Putamen (tissue), 1 donor: ENCODE measurements at places on chromosomes 16 and 17.

GRCh38 chr16:88662843-88663606 is at the start of gene MVD:
TSS of gene MVD (minus strand) at chr16:88663091. CDS start at chr16:88663080, 11 bp downstream.
- DNase-seq, result peak; percentile 98

DNA sequence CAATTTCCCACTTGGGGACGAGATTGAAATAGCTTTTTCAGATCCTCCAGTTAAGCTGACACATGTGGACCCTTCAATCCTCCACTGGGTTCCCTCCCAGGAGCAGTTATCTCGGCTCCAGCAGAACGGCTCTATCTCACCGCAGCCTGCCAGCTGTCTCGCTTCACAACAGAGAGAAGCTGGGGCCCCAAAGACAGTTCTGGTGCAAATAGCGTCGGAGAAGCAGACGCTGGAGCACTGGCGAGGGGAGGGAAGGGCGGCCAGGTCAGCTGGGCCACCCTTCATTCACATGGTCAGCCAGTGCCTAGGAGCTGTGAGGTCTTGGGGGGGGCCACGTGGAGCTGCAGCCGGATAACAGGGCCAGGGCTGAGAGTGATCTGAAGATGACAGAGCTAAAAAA is 141.3 kb upstream of the SDK2 start:
- no peak for DNase-seq

DNA sequence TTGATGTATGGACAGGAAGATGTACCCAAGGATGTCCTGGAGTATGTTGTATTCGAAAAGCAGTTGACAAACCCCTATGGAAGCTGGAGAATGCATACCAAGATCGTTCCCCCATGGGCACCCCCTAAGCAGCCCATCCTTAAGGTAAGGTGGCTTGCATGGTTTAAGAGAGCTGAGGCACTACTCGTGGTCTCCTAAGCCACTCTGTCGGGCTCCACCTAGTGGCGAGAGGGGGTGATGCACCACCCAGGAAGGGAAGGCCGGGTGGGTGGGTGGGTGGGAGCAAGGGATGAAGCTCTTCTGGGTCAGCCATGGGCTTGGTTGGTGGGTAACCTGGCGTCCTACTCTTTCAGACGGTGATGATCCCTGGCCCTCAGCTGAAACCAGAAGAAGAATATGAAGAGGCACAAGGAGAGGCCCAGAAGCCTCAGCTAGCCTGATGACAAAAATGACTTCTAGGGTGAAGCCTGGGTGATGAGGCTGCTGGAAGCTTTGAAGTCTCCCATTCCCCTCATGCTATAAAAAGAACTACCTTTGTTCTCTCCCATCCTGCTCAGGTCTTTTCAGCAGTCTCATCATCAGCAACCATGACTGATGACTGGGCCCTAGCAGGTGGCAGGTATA is 21.5 kb downstream of the GPR179 start:
- DNase-seq, result peak; percentile 37

DNA sequence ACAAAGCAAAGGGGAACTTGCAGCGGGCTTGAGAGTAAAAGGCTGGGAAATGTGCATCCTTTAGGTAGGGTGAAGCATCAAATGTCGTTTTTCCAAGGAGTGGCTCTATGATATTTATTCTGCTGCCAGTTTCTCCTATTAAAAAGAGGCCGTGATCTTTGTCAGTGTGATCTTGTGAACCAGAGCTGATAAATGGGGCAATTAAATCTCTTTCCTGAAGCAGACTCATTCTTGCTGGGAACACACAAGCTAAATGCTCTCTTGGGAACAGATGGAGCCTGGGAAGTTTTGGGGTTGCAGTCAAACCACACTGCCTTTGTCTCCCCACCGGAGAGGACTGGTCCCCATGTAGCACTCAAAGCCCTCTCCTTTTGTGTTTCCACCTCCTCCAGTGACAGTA is 408.9 kb downstream of the GRIN2A start:
- no peak for DNase-seq

- DNase-seq, result no peak
Observed at GRCh38 chr17:59327981-59328290, 3.5 kb upstream of the YPEL2 start.

GRCh38 chr16:86515413-86515776 is 5.1 kb downstream of the FOXF1 start:
- DNase-seq, result no peak

GRCh38 chr17:21010705-21011596 is 31.9 kb downstream of the USP22 start:
- DNase-seq, result no peak

GRCh38 chr16:3171181-3171854 is 16.7 kb upstream of the OR1F1 start:
- no peak for DNase-seq

DNA sequence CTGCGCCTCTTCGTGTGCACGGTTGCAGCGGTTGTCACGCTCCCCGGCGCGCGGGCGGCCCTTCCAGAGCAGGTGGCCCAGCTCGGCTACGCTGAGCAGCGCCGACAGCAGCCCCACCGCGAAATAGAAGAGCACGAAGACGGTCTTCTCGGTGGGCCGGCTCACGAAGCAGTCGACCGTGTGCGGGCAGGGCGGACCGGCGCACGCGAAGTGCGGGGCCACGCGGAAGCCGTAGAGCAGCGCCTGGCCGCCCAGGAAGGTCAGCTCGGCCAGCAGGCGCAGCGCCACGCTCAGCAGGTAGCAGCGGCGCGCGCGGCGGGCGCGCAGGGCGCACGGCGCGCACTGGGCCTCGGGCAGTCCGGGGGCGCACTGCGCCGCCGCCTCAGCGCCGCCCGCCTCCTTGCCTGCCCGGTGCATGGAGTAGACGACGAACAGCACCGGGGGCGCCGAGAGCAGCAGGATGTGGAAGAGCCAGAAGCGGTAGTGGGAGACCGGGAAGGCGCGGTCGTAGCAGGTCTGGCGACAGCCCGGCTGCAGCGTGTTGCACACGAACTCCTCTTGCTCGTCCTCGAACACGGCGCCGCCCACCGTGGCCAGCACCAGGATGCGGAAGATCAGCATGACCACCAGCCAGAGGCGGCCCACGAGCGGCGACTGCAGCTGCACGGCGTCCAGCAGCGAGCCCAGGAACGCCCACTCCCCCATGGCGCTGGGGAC is 1.3 kb downstream of the GJD3 start:
- DNase-seq, result no peak

GRCh38 chr16:81616321-81617020 is 162.6 kb upstream of the PLCG2 start:
- DNase-seq, result no peak

DNA sequence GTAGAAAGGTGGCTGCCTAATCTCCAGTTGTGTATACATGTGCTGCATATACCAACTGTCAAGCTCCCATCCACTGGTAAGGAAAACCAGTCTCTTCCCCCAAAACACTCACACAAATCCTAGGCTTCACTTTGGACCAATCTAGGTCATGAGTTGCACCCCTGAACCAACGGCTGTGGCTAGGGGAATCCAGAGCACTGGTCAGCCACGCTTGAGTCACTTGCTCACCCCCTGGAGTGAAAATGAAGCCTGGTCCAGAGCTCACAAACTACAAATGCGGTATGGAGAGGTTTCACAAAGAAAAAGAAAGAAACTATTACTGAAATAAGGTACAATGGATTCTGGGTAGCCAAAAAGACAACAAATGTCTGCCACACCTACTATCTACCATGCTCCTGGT is 66.1 kb upstream of the NLK start:
- DNase-seq, result no peak

- DNase-seq, result peak; percentile 50
Observed at GRCh38 chr17:29622337-29623282, at the start of gene CORO6. TSS of gene CORO6 (minus strand) at chr17:29622912. CDS start at chr17:29621421, 1,491 bp downstream.

DNA sequence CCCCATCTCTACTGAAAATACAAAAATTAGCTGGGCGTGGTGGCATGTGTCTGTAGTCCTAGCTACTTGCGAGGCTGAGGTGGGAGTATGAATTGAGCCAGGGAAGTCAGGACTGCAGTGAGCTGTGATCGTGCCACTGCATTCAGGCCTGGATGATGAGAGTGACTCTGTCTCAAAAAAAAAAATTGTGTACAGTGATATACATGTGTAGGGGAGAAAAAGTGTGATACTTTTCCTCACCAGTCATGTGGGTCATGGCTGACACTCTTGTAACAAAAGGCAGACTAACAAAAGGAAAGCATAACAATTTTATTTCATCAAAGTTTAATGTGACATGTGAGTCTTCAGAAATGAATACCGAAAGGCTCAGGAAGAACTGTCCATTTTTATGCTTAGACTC is 2.0 kb upstream of the ABCC12 start:
- DNase-seq, result no peak

- DNase-seq, result no peak
Observed at GRCh38 chr16:87015021-87015420, 302.2 kb downstream of the C16orf95 start.

DNA sequence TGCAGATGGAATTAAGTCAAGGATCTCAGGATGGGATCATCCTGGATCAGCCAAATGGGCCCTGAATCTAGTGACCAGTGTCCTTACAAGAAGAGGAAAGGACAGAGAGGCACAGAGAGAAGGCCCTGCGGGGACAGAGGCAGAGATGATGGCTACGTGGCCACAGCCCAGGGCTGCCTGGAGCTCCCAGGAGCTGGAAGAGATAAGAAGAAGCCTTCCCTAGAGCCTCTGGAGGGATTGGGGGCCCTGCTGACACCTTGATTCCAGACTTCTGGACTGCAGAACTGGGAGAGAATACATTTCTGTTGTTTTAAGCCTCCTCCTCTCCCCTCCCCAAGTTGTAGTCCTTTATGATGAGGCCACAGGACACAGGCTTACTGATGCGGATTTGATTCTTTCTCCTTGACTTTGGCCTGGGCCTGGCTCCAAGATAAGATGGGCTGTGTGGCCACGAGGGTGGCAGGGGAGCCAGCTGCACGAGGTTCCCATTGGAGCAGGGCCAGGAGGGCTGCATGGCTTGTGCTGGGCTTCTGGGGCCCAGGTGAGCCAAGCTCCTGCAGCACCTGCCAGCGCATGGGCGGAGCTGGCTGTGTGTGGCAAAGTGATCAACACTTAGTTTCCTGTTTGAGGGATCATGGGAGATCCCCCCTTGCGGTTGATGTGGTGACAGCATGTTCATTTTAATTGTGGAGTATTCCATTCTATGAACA is 146.1 kb downstream of the IRF8 start:
- no peak for DNase-seq

- no peak for DNase-seq
Observed at GRCh38 chr17:36593656-36594316, 2.1 kb downstream of the DHRS11 start.

GRCh38 chr16:88059701-88060386 is 108.6 kb downstream of the BANP start:
- DNase-seq, result no peak

DNA sequence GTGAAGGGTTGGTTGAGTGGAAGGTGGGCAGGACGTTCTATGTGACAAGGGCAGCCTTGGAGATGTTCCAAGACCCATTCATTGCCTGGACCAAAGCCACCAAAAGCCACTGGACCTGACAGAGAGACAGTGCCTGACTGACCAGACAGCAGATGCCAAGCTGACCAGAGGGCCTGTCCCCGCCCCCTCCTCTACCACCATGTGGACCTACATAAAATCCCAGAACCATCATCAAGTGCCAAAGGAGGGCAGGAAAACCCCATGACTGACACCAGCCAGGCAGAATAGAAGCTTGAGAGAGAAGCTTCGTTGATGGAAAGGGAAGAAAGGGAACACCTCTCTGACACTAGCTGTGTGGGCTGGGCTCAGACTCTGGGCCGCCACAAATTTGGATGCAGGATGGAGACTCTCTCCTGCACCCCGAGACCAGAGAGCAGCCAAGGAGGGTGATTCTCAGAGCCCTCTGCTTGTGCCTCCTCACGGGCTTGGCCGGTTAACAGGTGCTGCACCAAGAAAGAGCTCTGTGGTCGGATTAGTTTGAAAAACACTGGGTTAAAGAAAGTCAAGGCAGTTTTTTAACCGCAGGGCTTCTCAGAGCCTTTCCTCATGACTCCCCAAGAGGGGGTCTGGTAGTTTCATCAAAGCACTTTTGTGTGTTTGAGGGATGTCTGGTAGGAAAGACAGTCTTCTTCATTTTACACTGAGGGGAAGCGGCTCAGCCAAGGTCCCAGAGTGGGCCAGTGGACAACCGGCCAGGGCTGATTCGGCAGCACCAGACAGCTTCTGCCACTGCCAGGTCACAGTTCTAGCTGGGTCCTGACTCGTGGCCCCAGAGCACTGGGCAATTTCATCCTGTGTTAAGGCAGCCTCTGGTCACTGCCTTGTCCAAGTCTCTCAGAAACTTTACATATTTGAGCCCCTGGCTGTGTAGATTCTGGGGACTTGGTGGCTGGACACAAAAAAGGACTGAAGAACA is 1.7 kb downstream of the TNFRSF13B start:
- DNase-seq, result no peak

- no peak for DNase-seq
Observed at GRCh38 chr17:27616414-27616813, 14.6 kb upstream of the LGALS9 start.

- DNase-seq, result no peak
Observed at GRCh38 chr17:42852351-42852750, 1.4 kb downstream of the AOC3 start.

GRCh38 chr17:40841246-40841645 is 18.8 kb upstream of the KRT10 start:
- DNase-seq, result no peak

GRCh38 chr16:11819798-11820197 is 22.7 kb upstream of the ZC3H7A start:
- no peak for DNase-seq
